ENCODE measurements at places on chromosomes 7 and 10. TPM values are rescaled to one million over a fixed set of nuclear protein-coding genes. Genes with fewer than 3 reads are reported as not detected.

The MEIG1 gene
- total RNA-seq: not detected

The IMPDH1 gene
- 39.9 TPM for total RNA-seq

GRCh38 chr7:69598487-69599285, 411 bp downstream of the AUTS2 start:
- no peak for DNase-seq

DNA sequence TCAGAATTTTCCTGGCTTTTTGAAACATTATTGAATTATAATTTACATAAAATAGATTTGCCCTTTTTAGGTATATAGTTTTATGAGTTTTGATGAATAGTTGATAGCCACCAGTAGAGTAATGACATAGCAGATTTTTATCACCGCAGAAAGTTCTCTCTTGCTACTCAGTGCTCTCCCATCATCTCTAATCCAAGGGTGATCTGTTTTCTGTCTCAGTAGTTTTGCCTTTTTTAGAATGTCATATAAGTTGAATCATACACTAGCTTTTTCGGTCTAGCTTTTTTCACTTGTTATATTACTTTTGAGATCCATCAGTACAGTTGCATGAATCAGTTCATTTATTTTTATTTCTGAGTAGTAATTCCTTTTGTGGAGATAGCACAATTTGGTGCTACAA, 17.9 kb downstream of the RSBN1L start:
- no peak for DNase-seq

- DNase-seq: no peak
Measured at GRCh38 chr7:120055300-120055699, 217.7 kb upstream of the KCND2 start.

All from Caco-2 (cell line).